Central memory CD8-positive, alpha-beta T cell (primary cell): ENCODE measurements at places on chromosomes 3 and 15.

- H3K4me3 ChIP-seq, result no peak overlapping the region
- H3K27ac ChIP-seq, result no peak overlapping the region
- peaks cover 25% of the 10 kb centered on the region for H3K4me1 ChIP-seq
- no peak for DNase-seq
- H3K36me3 ChIP-seq, result no peaks in the 10 kb centered on the region
- no peaks in the 10 kb centered on the region for H3K27me3 ChIP-seq
Measured at GRCh38 chr3:195197765-195198425, 73.1 kb downstream of the XXYLT1 start.

DNA sequence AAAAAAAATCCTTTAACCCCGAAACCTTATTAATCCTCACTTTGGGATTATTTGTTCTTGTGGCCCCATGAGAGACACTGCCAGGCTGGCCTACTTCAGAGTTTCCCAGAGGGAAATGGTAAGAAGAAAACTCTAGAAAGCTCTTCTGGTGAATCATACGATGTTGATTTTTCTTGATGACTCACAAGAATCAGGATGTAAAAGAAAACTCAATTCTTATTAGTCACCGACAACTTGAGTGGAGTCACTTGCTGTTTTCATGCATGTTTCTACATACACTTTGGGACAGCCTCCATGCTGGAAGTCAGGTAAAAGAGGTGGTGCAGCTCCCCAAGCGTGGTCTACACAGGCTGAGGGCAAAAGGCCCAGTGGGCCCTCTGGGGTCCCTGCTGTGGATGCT, 42.8 kb downstream of the MYO5C start:
- H3K36me3 ChIP-seq, result peaks cover 2% of the 10 kb centered on the region
- H3K4me3 ChIP-seq, result no peak overlapping the region
- H3K4me1 ChIP-seq, result peaks cover 9% of the 10 kb centered on the region
- H3K27ac ChIP-seq, result no peak overlapping the region

DNA sequence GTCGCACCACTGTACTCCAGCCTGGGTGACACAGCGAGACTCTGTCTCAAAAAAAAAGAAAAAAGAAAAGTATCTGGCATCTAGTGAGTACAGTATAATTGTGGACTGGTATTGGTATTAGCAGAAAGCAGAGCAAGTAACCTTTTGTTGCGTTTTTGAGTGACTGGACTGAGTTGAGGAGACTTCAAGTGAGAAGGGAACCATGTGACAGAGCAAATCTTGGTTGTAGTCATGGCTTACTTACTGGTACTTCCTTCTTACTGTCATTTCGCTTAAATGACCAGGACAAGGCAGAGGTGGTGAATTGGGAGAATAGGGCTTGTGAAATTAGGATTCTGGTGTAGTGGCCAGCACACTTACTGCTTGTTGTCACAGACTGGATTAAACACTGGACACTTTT, 20.6 kb downstream of the RTF1 start:
- H3K27ac ChIP-seq, result peak overlapping the region; percentile 65
- H3K4me1 ChIP-seq, result peaks cover 6% of the 10 kb centered on the region
- no peak overlapping the region for H3K4me3 ChIP-seq
- H3K36me3 ChIP-seq, result peaks cover 34% of the 10 kb centered on the region
- DNase-seq, result no peak

DNA sequence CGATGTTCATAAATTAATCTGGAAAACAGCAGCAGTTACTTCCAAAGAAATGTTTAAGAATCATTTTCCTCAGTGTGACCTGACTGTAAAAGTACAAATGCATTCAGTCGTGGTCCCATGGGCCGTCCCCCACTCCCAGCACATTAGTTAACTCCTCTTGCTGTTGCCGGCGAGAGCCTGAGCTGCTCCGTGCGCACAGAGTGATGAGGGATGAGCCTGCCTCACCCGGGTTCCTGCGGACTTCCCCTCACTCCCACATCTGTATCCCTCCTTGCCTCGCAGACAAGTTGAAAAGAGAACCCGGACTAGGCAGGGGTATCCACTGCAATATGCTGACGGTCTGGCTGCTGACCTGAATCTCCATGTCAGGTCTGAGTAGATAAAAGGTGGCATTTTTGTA, 861.7 kb upstream of the NR2F2 start:
- H3K36me3 ChIP-seq, result no peaks in the 10 kb centered on the region
- H3K4me1 ChIP-seq, result no peaks in the 10 kb centered on the region
- H3K4me3 ChIP-seq, result no peak overlapping the region
- no peak overlapping the region for H3K27ac ChIP-seq
